ENCODE measurements at places on chromosomes 1 and 21. TPM values are rescaled to one million over a fixed set of nuclear protein-coding genes. Genes with fewer than 3 reads are reported as not detected.

The COL9A2 gene
- not detected for polyA plus RNA-seq

The IFI44L gene
- polyA plus RNA-seq = 6.0 TPM

The SELENBP1 gene
- not detected for polyA plus RNA-seq

The KCNA3 gene
- polyA plus RNA-seq = 11.7 TPM

The KRTAP8-1 gene
- polyA plus RNA-seq = not detected

The ATAD3C gene
- 1.5 TPM for polyA plus RNA-seq

The CFAP141 gene
- polyA plus RNA-seq = not detected

The TUT4 gene
- polyA plus RNA-seq = 14.5 TPM

DNA sequence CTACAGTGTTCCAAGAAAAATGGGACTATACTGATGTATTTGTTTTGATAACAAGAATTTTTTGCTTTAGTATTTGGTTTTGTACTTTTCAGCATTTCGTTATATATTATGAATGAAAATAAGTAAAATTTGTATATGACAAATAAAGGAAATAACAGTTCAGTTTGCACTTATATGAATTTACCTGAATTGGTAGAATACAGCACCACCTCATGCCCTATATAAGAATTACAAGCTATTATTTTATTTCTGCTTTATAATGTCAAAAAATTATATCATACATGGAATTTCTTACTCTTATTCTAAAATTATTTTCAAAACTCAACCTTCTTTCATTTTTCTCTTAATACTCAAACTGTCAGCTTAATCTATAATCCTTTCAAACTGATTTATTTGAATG is 14.6 kb downstream of the EFCAB7 start:
- no peak for DNase-seq

DNA sequence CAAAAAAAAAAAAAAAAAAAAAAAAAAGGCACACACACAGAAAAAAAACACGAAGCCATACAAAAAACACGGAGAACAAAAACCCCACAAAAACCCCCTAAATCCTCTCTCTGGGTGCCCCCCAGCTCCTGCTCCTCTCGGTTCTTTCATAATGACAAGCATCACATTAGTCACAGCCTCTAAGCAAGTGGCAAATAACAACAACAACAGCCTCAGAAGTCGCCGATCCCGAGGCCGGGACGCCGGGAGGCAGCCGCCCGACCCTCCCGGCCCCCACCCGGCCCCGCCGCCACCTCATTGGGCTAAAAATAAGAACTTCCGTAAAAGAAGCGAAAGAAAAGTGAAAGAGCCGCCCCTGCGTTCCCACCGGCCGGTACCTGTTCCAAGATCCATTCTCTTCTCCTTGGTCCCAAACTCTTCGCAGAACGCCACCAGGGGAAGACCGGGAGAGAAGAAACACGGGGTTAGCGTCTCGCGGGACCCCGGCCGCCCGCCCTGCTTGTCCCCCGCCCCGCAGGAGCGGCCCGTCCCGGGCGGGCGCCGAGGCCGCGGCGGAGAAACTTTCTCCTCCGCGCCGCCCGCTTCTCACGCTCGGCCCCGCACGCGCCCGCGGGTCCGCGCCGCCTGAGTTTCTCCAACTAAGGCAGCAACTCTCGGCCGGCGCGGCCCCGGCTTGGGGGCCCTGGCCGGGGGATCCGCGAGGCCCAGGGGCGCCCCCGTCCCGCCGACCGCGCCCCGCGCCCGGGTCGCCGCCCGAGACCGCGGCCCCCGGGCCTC is 102.8 kb downstream of the CASZ1 start:
- DNase-seq = peak; percentile 63

- no peak for DNase-seq
Measured at GRCh38 chr1:24991697-24992096, 61.6 kb upstream of the RUNX3 start.

DNA sequence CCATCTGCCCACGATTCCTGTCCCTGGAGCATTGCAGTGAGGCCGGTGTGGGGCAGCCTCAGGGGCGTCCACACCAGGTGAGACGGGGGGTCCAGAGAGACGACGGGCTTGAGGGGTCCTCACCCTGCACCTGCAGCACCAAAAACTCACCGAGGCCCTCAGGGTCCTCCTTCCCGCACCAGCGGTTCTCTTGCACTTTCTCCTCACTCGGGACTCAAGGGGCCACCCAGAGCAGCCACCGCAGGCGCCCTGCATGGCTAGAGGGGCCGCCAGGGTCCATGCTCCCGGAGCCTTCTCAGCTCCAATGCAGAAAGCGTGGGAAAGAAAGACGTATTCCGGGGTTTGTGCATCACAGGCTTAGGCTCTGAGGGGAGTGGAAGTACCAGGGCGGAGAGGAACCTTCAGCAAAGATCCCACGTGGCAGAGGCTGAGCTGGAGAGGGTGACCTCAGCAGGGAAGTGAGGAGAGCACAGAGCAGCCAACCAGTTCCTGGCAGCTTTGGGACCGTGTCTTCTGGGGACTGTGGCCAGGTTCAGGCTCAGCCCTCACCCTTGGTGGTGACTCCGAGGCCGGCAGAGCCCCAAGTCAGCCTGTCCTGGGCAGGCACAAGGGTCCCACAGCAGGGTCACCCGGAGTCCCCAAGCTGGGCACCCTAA is 19.5 kb upstream of the COL6A2 start:
- DNase-seq = no peak

- DNase-seq = peak; percentile 74
Measured at GRCh38 chr1:110879758-110880606, 7.0 kb downstream of the CD53 start.

- no peak for DNase-seq
Measured at GRCh38 chr21:42474043-42474831, 21.8 kb downstream of the RSPH1 start.

DNA sequence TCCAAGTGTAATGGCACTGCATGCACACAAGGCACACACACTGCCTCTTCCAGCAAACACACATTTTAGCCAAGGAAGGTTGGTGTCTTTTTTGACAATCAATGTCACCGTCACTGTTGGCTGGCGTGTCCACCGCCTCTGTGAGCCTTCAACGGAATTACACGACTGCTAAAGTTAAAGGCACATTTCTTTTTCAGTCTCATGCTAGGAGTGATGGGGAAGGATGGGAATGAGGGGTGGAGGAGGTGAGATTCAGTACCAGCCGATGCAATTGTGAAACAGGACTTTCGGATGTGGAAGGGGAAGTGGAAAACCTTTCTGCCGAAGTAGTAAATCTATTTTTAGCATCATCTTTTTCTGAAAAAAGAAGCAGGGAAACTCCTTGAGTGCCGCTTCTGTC is 1.4 kb downstream of the ELAVL4 start:
- no peak for DNase-seq

GRCh38 chr1:8456308-8456912 is 138.5 kb downstream of the SLC45A1 start:
- DNase-seq = no peak

DNA sequence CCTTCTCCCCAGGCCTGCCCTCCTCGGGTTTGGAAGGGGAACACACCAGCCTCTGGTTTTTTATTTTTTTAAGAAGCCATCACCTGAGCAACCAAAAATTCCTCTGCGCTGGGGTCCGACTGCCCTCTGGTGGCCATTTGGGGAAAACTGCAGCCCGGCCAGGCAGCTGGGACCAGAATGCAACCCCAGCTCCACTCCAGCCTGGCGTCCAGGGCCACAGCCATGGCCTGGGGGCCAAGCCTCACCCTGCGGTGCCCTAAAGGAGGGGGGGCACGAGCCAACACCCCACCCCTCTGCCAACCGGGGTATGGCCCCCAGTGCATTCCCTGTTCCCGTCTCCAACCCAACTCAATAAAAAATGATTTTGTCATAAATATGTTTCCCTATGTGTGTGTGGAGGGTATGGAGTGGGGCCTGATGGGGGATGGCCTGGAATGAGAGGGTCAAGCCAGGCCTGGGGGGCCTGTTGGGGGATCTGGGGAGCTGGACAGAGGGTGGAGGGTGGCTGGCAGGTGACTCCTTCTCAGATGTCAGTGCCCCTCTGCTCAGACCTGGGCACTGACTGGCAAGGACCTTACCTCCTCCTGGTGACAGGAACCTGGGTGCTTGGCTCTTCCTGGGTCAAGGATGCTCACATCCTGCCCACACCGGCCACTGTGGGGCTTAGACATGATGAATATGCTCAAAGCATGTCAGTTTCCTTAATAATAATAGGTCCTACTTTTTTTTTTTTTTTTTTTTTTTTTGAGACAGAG is 3.2 kb downstream of the GPR3 start:
- peak; percentile 76 for DNase-seq

GRCh38 chr21:39121600-39122355 is 61.5 kb downstream of the PSMG1 start:
- DNase-seq = peak; percentile 42

- no peak for DNase-seq
Measured at GRCh38 chr1:66521721-66522365, 12.1 kb upstream of the SGIP1 start.

DNA sequence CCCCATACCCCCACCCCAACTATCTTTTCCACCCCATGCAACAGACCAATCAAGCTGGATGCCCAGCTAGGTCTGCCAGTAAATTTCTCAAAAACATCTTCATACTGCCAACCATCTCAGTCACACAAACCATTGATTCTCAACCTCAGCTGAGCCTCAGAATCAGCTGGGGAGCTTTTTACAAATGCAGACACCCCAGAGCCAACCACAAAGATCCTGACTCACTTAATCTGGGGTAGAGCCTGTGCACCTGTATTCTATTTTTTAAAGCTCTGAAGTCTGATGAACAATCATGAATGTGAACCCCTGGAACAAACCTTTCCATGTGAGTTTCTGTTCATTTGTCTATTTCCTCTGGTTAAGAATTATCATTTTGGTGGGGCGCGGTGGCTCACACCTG is 66.0 kb downstream of the ZNF281 start:
- no peak for DNase-seq

All from immature natural killer cell (primary cell).